ENCODE measurements at places on chromosomes 5 and 9. TPM values are rescaled to one million over a fixed set of nuclear protein-coding genes. Genes with fewer than 3 reads are reported as not detected.

DNA sequence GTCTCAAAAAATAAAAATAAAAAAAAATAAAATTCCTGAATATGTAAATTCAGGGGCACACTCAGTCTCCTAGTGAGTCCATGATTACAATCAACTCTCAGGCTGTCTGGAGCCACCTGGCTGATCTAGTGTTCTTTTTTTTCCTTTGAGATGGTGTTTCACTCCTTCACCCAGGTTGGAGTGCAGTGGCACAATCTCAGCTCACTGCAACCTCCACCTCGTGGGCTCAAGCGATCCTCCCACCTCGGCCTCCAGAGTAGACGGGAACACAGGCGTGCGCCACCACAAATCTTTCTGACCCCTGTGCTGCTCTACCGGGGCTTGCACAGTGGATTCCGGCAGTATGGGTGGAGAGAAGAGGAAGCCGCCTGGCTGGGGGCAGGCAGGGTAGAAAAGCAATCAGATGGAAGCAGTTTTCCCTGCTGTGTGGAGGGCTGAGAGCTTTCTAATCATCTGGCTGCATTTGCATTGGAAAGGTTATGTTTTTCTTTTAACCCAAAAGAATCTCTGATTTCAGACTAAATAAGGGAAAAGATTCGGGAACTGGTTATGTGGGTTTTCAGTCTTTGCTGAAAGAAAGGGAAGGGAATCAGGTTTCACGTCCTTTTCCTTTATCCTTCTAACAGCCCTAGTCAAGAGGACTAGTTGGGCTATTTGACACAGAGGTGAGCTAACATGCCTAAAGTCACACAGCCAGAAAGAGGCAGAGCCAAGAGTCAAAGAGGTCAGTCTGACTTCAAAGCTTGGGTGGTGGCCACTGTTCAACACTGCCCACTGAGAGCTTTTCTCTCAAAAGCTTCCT lies 26.3 kb upstream of the CORO2A start:
- DNase-seq = no peak

DNA sequence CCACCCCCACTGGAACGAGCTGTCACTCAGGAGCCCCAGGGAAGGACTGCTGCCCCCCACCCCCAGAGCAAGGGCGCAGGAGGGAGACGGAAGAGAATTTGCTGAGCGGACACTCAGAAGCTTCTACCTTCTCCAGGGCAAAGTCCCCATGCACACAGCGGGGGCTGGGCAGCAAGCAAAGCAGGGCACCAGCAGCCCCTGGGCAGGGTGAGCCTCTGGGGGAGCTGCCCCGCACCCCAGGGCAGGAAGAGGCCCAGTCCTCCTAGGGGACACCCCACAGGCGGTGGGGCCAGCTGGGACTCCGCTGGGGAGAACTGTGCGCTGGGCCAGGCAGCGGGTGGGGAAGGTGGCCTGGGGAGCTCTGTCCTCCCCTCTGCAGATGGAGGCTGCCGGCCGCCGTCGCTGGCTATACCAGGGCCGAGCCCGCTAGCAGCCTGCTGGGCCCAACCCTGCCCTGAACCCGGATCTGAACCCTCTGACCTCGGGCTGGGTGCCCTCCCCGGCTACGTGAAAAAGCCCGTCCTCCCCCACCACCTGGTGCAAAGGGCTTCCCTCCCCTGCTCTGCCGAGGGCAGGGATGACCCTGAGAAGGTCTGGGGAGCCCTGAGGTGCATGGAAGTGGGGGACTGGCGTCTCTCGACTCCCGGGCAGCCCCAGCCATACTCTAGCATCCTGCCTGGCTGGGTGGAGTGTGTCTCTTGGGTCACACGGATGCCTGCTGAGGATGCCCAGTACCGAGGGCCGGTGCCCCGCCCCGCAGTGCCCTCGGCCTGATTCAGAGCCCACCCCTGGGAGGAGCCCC lies 597 bp upstream of the SLC34A3 start:
- no peak for DNase-seq

GRCh38 chr5:10914741-10915480 lies 153.9 kb upstream of the DAP start:
- no peak for DNase-seq

The PFN3 gene
- not detected for total RNA-seq
